Upper lobe of right lung (tissue), 1 donor: ENCODE measurements at places on chromosomes 2 and 18. TPM values are rescaled to one million over a fixed set of nuclear protein-coding genes. Genes with fewer than 3 reads are reported as not detected.

DNA sequence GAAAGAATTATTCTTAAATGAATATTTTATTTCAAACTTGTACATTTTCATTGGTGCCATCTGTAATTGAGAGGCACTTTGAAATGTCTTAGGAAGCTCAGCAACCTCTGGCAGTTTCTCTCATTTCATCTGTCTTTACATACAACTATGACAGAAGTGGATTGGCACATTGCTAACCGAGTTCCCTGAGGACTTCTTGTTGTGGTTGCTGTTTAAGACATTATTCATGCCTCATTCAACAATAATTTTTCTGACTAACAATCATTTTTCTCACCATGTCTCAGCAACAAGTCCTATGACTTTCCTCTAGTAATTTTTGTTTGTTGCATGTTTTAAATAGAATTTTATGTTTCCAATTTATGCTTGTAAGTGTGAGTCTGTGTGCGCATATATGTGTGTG is 284.0 kb upstream of the CWC22 start:
- no peak for DNase-seq

DNA sequence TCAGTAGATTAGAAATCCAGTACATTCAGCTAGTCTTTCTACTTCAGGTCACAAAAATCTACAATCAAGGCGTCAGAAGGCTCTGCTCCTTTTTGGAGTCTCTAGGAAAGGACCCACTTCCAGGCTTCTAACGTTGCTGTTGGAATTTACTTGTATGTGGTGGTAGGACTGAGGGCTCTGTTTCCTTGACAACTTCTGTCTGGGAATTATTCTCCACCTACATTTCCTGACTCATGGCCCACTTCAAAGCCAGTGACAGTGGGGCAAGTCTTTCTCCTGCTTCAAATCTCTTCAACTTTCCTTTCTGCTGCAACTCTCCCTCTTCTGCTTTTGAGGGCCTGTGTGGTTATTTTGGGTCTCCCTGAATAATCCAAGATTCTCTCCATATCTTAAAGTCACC is 10.4 kb upstream of the TMX3 start:
- no peak for DNase-seq

GRCh38 chr2:217573571-217573970 is 429.2 kb downstream of the TNS1 start:
- no peak for DNase-seq

DNA sequence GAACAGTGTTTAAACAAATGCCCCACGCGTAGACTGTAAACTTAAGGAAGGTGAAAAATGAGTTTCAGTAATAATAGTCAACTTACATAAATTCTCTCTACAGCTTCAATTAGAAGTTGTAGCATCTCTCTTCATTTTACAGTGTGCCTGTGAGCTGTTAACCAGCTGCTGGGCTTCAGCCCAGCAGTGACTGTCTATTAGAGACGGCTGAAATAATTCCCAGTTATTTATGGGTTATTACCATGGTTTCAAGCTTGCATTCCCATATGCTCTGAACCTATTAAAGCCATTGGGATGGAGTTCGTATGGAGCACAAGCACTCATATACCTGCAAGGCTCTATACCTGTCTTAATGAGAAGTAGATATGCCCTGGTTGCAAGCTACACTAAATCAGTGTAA is 501.1 kb downstream of the CNTNAP5 start:
- DNase-seq: no peak

DNA sequence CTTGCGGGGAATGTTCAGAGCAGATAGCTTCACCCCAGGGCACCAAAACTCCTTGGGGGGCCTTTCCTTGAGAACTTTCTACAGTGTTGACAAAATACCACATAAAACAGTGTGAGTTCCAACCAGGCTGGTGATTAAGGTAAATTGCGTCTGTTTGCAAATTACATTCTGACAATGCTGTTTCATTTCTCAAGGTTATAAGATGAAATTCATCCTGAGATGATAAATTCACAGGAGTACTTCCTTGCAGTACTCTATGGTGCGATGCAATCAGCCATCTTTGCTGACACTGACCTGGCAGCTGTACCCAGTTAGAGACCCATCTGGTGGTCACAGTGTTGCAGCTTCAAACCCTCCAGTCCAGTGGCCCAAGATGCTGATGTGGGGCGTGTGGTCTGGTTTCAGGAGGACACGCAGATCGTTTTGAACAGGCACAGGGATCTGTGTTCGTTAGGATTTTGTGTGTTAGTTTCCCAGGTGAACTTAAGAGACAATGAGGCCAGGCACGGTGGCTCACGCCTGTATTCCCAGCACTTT is 99.5 kb upstream of the SLC66A3 start:
- DNase-seq: no peak

- no peak for DNase-seq
Measured at GRCh38 chr18:49786019-49786720, 27.2 kb downstream of the ACAA2 start.

DNA sequence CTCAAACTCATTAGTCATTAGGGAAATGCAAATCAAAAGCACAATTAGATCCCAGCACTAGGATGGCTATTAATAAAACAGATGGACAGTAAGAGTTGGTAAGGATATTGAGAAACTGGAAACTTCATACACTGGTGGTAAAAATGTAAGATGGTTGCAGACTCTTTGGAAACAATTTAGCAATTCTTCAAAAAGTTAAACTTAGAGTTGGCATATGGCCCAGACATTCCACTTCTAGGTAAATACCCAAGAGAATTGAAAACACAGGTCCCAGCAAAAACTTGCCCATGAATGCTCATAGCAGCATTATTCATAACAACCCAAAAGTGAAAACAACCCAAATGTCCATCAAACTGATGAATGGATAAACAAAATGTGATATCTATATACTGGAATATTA is 84.9 kb upstream of the ZFP36L2 start:
- DNase-seq: no peak

GRCh38 chr18:73923866-73924265 is 223.8 kb downstream of the FBXO15 start:
- DNase-seq: no peak

The SERPINB4 gene
- not detected for total RNA-seq

The ACVR1C gene
- 1.1 TPM for total RNA-seq
